ENCODE measurements at places on chromosomes 7 and 10.

DNA sequence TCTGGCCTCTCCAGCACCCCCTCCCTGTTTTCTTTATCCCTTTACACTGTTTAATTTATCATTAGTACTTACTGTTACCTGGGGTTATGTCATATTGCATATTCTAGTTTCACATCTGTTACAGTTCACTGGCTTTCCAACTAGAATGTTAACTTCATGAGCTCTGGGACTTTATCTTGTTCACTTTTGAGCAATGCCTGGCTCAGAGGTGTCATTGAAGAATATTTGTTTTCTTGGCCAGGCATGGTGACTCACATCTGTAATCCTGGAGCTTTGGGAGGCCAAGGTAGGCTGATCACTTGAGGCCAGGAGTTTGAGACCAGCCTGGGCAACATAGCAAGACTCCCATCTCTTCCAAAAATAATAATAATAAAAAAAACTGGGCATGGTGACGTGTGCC lies 40.7 kb downstream of the LRGUK start:
- DNase-seq = no peak

DNA sequence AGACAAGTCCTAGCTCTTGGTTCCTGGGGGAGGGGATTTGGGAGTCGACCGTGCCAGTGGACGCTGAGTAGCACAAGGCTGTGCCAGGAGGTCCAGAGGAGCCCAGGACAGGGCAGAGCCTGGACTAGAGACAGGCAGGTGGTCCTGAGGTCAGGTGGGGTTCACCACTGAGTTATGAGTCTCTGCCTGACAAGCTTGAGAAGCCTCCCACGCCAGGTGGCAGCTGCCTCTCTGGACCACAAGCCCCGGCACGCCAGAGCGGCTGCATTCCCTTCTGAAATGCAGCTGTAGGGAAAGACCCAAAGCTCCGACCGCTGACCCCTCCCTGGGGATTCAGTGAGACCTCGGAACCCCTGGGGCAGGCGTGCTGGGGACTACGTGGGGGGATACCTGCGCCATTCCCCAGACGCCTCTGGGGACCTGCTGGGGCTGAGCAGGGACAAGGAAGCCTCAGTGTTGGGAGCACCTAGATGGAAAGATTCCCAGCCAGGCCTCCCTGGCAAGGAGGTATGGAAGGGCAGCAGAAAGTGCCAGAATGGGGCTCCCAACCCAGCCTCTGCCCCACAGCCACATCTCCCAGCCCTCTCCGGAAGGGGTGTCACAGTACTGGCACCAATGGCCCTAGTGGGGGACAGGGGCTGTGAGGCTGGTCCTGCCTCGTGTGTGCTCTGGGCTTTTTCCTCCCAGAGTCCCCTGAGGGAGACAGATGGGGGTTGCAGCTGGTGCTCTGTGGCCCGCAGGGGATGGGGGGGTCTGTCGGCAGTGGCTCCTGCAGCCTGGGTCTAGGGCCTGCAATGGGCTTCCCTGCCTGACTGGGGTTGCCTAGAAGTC lies 29.0 kb downstream of the PDGFA start:
- DNase-seq = no peak

GRCh38 chr7:91330191-91330808 lies 66.1 kb downstream of the FZD1 start:
- no peak for DNase-seq

DNA sequence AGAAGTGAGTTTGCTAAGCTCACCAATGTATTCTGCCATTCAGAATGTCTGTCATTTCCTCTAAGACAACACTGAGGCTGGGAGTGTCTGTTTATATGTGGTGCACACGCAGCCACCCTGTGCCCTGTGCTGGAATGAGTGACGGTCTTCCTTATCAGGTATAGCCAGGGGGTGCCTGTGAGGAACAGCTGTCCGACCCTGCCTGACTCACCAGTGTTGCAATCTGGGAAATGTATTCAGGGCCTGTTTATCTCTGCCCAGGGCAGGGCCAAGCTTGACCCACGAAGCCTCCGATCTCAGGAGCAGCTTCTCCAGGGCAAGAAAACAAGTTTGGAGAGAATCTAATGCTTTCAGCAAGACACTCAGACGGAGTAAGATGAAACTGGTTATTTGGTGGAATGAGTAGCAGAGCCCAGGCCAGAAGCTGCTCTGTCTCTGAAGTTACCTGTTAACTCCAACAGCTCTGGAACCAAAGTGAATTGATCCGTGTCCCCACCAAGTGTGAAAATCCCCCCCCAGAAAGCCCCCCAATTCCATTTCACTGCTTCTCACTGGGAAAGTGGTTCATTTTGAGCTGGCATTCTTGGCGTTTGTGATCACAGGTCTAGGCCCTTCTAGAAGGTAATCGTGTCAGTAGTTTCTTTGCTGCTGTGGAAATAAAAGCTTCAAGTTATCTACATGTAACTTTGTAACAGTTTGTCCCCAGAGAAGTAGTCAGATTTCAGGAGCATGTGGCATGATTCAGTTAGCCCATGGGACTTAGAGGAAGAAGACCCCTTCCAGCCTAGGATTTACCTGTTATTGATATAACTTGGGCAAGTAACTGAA lies 6.1 kb upstream of the UBE2H start:
- peak; percentile 63 for DNase-seq

- peak; percentile 40 for DNase-seq
Observed at GRCh38 chr7:149790146-149790548, 16.8 kb upstream of the ZNF467 start.

- DNase-seq = no peak
Observed at GRCh38 chr10:8049045-8049864, 5.2 kb upstream of the GATA3 start.

GRCh38 chr10:124711145-124711544 lies 33.0 kb downstream of the FAM53B start:
- no peak for DNase-seq

DNA sequence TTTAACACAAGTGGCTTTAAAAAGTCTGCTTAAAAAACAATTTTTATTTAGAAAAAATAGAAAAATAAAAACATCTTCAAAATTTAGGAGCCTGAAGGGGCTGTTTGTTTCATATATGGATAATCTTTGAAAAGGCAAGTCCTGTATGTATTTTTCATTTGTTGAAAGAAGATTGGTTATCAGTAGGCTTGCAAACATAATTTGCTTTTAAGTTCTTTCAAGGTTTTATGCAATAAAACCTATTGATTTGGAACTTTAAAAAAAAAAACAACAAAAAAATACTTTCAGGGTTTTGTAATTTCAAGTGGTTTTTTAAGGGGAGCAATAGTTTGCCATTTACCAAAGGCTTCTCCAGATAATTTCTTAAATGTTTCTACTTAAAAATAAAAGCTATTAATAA lies 35.6 kb downstream of the MPLKIP start:
- DNase-seq = no peak

GRCh38 chr7:129951226-129952085 lies 1.3 kb downstream of the UBE2H start:
- DNase-seq = peak; percentile 24

DNA sequence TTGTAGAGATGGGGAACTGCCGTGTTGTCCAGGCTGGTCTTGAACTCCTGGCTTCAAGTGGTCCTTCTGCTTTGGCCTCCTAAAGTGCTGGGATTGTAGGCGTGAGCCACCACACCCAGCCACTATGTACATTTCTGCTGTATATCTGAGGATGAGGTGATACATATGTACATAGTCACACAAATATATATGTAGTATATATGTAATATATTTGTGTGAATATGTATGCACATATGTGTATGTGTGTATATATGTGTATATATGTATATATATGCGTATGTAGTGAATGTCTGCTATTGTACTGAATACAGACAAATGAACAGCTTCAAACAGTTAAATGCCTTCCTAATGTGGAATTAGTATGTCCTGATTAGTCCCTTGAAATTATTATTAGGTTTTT lies 70.3 kb downstream of the EXOC6 start:
- DNase-seq = no peak

DNA sequence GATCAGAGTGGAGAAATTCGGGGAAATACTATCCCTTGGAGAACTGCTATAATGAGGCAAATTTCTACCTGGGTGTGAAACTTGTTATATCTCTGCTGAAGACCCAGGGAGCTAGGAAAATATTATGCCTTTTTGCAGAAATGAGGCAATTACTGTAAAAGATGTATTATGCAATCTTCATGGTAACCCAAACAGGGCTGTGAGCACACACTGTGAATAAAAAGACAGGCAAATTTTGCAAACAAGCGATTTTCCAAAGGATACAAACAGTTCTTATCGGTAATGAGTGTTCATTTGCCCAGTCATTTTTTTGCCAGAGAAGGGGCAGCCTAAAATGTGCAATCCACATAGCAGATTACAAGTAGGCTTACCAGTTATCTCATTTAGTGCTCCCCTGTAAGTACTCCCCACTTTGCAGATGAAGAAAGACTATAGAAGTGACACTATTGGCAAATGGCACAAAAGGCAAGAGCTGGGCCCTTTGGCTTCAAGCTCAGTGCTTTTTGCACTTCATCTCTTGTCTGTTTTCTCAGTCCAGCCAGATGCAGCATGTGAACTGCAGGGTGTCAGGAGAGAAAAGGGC lies 205.8 kb downstream of the HECW1 start:
- no peak for DNase-seq

DNA sequence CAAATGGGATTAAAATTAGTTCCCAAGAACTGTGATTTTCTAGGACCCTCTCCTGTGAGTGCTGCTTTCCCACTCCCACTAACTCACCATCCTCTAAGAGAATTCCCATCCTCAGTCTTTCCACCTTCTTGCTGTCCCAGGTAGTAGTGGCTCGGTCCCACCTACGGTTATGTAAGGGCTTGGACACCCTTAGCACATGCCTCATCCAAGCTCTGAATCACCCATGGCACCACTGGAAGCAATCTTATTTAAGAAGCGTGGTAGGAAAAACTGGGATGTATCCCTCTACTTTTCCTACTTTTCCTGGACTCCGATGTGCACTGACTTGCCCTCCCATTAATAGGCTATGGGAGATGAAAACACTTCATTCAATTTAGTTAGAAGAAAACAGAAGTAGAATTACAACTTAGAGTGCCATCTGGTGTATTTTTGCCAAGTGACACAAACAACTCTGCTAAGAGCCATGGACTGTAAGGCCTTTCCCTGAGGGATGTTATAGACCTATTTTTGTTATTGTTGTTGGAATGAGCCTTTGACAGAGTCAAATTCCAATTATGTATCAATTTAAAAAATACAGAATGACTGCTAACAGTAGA lies 13.7 kb upstream of the ANKRD22 start:
- DNase-seq = no peak

GRCh38 chr10:50416881-50417280 lies 165.6 kb upstream of the ASAH2 start:
- DNase-seq = no peak

Data from kidney capillary endothelial cell (primary cell).